ENCODE measurements at places on chromosomes 3 and 15.
A peak's percentile ranks its signal among the peaks of the same experiment; 100 is the strongest.

DNA sequence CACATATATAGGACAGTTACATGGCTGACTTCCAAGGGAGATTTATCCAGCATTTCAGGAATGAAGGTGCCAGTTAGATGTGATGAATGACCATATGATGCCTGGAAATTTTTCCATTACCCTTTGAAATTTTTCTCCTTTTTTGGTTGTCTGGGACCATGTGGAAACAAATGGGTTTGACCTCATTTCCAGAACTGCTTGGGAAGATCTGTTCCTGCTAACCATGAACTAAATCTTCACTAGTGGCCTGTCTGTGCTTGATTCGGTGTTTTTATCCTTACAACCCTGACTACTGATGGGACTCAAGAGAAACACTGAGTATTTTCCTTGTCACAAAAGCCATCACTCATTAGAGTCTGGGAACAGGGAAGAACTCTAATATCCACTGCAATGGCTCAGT lies 409.4 kb downstream of the PDCD6IP start:
- peak; percentile 69 for DNase-seq

GRCh38 chr3:196192524-196193051 lies 18.6 kb downstream of the ZDHHC19 start:
- DNase-seq, result no peak

DNA sequence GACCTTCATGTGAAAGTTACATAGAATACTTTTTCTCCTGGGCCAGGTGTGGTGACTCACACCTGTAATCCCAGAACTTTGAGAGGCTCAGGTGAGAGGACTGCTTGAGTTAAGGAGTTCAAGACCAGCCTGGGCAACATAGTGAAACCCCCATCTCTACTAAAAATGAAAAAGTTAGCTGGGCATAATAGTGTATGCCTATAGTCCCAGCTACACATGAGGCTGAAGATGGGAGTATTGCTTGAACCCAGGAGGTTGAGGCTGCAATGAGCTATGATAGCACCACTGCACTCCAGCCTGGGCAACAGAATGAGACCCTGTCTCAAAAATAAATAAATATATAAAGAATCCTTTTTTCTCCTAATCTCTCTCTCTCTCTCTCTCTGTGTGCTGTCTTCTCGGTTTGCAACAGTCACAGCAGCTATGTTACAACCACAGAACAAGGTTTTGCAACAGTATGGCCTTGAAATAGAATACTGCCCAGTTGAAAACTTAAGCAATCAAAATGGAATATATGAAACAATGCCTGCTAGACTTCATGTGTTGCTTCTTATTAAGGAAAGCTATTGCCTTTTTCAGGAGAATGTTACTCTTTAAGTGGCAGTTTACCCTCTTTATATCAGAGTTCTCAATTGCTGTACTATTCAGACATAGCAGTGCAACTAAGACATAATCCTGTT lies 12.3 kb upstream of the DENND4A start:
- DNase-seq, result peak; percentile 87

DNA sequence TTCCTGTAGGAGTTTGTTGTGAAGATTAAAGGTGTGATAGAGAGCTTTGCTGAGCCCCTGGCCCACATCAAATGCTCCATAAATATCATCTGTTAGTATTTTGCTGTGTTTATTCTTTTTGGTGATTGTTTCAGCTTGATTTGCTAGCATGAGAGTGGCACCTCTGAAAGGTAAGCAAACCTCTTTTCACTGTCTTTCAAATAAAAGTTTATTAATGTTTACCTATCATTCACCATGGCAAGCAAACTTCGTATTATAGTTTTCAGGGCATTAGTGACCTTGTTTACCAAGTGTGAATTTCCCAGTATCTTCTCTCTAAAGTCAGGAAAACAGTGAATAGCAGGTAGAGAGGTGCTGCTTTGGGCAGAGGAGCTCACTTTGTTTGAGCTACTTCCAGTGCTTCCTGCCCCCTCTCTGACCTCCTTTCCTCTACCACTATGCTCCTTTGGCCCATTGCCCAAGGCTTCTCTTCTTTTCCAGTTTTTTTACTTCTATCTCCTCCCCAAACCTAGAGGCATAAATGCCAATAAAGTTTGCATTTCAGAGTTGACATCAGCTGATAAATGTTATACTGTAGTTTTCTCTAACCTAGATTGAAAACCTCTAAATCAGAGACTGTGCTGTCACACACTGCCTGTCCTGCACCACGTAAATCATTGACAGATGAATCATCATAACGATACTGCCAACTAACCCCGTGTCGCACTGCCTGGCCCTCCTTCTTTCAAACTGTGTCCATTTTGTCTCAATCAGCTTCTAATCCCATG lies 569.0 kb downstream of the TUSC7 start:
- DNase-seq, result peak; percentile 1

- DNase-seq, result no peak
These were observed 691 bp downstream of the SENP7 start for GRCh38 chr3:101512396-101512645.

All from fibroblast of pulmonary artery (primary cell).